Activated CD4-positive, CD25-positive, alpha-beta regulatory T cell treated with anti-CD3 and anti-CD28 coated beads, Interleukin-2, amount 50 U/mL, for 72 hours (primary cell): ENCODE measurements at places on chromosomes 1 and 21.

DNA sequence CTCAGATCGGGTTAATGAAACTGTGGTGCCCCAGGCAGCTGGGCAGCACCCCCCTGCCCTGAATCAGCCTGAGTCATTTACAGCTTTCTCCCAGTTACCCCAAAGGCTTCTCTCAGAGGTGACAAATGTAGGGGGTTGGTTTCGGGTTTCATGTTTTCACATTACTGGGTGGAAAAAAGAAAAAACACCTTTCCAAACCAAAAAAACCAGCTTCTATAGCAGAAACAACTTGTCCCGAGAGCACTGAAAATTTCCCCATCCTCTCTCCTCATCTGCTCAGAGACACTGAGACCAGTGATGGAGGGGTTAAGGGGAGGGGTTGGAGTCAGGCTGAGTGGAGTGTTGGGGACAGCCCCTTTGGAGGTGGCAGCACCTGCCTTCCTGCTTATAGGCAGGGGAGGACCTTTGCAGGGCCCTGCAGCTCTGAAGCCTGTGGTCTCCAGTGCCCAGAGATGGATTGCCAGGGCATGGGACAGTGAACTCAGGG, 15.6 kb downstream of the UTP11 start:
- peak; percentile 65 for DNase-seq

DNA sequence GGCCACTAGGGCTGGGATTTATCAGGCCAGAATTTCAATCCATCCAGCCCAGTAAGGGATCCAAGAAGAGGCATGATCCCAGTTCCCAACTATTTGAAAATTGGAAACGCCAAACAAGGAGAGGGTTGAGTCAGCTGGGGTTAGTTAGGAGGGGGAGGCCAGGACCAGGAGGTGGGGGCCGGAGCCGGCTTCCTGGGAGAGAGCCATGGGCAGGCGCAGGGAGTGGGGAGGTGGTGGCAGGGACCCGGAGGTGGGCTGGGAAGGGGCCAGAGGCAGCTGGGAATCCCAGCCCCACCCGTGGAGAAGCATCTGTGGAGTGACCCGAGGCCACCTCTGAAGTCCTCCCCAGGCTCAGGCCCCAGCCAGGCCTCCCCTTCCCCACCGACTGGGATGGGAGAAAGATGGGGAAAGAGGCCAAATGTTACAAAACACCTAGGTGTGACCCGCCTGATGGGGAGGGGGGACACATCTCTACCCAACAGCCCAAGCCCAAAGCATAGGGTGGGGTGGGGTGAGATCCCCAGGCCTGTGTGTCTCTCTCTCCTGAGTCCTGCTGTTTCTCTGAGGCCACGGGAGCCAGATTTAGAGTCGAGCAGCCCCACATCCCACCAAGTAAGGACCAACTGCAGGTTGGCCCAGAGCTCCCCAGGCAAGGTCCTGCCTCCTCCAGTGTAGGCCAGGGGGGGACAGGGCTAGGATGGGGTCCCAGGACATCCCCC, 10.1 kb downstream of the HSPG2 start:
- no peak for DNase-seq

GRCh38 chr1:68116643-68117235, 66.3 kb upstream of the DIRAS3 start:
- DNase-seq, result no peak

- peak; percentile 89 for DNase-seq
Observed at GRCh38 chr1:8026153-8026975, at the start of gene ERRFI1. Gene ERRFI1, minus strand, starts transcription at chr1:8026309. Its CDS starts 10,690 bp downstream, at chr1:8015619.

GRCh38 chr21:31566064-31566463, 93.4 kb upstream of the SOD1 start:
- no peak for DNase-seq

GRCh38 chr1:205162301-205162700, 40.5 kb upstream of the RBBP5 start:
- DNase-seq, result no peak

DNA sequence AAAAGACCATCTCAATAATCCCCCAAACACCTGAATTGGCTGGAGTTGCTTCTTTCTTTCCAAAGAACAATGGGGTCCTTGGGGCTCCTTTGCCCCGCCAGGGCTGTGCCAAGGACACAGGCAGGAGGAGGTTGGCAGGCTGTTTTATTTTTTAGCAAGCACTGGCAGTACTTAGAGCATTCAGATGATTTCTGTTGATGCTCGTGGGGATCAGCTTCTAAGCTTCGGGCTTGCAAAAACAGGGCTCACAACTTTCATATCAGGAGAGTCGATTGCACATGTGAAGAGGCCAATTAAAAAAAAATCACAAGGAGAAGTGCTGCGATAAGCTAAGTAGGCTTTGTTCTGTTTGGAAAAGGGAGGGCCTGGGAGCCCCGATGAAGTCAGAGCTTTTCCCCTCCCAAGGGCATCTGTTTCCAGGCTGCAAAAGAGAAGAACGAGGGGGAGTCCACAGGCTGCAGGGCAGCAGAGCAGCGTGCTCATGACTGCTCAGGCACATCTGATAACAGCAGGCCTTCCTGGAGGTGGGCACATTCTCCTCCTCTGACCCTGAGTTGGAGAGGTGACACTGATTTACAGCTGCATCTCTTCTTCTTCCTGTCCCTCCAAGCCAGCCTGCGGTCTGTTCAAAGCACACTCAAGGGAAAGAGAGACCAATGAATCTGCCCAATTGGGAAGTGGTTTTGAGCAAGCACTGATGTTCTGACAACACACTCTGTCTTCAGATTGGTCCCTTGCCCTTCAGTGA, 27.3 kb upstream of the BCAR3 start:
- DNase-seq, result no peak

DNA sequence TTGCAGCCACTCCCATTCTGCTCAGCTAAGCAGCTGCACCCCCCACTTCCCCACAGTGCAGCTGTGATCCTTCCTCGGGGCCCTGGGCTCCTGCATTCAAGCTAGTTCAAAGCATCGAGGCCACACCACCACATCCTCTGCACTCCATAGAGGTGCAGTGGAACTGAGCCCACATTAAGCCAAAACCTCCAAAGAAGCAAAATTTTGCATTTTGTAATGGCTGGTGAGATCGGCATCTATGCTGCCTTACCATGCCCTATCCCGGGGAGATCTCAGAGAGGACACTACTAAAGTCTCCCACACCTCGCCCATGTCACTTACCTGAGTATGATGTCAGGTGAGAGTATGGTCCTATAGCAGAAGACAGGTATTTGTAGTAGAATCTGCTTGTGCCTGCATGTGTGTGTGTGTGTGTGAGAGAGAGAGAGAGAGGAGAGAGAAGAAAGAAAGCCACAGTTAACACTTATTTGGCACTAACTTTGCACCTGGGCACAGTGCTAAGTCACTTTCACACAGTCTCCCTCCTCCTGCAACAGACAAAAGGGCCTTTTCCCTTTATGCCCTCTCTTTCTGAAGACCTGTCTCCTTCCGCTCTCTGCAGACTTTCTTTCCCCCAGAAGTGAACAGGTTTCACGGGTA, 89.8 kb downstream of the KIF14 start:
- DNase-seq, result no peak

DNA sequence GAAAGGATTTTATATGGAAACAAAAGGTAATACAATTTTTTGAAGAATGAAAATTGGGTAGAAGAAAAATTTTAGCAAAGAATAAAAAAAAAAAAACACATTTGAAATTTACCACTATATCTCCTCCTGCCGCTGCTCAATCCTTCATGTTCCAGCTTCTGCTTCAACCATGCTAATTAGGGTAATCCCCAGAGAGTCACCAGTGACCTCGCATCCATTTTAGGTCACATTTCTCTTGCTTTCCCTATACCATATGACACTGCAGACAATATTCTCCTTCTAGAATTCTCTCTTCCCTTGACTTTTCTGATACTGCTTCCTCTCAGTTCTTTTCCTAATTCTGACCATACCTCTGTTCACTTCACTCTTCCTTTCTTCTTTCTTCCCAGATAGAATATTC, 237.1 kb downstream of the USH2A start:
- no peak for DNase-seq

DNA sequence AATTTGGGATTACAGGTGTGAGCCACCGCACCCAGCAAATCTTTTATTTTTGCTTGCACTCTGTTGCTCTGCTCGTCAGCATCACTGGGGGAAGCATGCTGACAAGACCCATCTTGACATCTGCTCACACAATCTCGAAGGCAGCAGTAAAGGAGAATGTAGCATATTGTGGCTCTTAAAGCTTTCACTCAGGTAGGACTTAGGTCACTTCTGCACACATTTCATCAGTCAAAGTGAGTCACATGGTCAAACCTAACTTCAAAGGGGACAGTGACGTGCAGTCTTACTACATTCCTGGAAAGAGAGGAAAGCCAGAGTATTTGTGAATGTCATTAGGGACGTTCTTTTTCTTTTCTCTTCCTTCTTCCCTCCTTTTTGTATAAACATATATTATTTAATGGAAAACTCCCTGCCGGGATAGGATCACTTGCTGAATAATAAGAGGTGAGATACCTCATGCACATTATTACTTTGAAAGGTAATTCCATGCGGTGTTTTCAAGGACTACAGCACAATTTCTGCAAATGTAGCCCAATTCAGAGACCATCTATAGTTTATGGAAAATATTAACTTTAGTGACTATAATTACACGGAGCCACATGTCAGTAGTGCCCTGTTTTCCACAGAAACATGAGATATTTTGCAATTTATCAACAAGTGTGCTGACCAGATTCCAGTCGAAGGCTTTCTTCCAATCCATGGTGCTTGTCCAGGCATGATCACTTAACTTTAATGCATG, 19.3 kb upstream of the ACBD6 start:
- DNase-seq, result no peak

DNA sequence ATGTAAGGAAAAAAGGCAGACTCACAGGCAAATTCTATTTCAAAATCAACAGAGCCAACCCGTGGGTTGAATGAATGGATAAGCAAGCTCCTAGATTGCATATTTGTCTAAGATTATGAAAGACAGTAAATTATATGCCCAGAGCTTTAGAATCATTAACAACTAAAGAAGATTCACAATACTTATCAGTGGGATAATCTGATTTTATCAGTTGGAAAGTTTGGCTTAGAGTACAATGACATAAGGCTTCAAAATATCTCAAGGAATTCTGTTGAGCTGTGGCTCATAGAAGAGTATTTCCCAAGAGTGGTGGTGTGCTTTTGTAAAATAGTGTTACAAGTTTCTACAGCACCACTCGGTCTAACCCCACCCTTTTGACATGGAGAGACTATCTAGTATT, 85.5 kb downstream of the ADAMTS1 start:
- DNase-seq, result no peak

GRCh38 chr1:1037366-1038327, 17.7 kb downstream of the AGRN start:
- no peak for DNase-seq

GRCh38 chr1:143698016-143698415, 273.8 kb downstream of the FAM72C start:
- DNase-seq, result no peak

- DNase-seq, result no peak
Observed at GRCh38 chr1:44015206-44015605, 16.1 kb downstream of the SLC6A9 start.

GRCh38 chr1:15680131-15680530, 4.0 kb upstream of the PLEKHM2 start:
- no peak for DNase-seq

DNA sequence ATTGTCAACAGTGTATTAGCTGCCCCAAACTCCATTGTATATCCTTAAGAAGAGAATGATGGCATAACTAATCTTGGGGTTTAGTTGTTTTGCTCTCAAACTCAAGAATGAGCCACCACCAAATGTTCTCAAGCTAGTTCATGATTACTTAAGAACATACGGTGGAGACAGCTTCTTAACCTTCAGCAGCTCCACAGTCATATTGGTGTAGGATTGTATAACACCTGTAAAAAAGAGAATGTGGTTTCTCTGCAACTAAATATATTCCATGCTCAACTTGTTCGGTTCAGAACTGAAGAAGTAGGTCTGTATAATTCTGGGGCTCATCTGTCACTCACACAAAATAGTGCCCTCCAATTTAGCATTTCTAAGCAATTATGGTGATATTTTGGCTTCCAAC, 177.9 kb upstream of the DUSP10 start:
- DNase-seq, result no peak

DNA sequence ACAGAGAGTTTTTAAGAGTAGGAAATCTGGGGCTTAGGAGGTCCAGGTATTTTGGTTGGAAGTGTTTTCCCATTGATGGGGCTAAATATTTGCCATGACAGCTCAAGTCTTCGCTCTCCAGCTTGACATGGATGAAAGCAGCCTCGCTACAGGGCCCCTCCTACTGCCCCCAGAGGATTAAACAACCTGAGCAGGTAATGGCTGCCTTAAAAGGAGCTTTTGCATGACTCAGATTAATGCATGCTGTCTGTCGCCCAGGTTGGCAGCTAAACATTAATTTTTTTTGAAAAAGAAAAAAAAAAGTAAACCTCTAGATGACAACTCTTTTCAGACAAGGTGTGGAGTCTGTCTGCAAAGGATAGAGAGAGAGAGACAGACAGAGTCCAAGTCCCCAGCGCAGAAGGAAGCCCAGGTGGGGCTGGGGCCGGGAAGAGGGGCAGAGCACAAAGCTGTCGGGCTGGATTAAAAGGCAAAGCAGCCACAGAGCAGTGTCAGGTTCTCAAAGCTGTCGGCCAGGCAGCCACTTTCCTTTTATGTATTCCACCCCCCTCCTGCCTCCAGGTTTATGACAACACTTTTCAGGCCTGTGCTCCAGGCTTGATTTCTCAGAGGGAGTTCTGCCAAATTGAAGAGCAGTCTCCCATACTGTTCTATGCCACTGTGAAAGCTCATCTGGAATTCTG, 127.9 kb downstream of the CLIC6 start:
- no peak for DNase-seq

GRCh38 chr21:35679076-35679475, 381.2 kb downstream of the SETD4 start:
- DNase-seq, result no peak

GRCh38 chr1:175237389-175237788, 44.8 kb upstream of the KIAA0040 start:
- no peak for DNase-seq

GRCh38 chr21:44842721-44843445, 25.0 kb upstream of the SUMO3 start:
- DNase-seq, result no peak

GRCh38 chr1:170853302-170853701, 82.0 kb upstream of the MROH9 start:
- no peak for DNase-seq
